ENCODE measurements at places on chromosomes 4 and X.

- DNase-seq: no peak
Observed at GRCh38 chr4:6134612-6135220, 65.6 kb downstream of the JAKMIP1 start.

- DNase-seq: no peak
Observed at GRCh38 chr4:85024671-85025070, 58.2 kb upstream of the WDFY3 start.

DNA sequence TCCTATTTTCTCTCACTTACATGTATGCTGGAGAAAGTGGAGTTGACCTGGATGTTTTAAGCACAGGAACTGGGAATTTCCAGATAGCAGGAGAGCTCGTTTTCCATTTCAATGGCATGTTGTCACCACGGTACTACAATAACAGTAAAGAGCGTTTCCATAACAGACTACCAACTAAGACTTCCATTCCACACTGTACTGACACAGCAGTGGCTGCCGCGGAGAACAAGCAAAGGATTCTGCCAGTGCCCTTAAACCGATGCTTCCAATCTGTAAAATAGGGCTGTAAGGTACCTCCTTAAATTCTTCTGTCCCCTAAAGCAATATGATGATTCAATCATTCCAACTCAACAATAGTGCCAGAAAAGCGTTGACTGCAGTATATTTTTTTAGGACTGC, 143.9 kb downstream of the KLHL13 start:
- DNase-seq: no peak

- no peak for DNase-seq
Observed at GRCh38 chrX:130162094-130162735, 3.4 kb downstream of the AIFM1 start.

GRCh38 chr4:48909697-48910096, 3.1 kb upstream of the OCIAD2 start:
- DNase-seq: no peak

Measured in NCI-H1105 treated with DMSO at 0.1 percent for 48 hours (cell line).